AG10803 (cell line): ENCODE measurements at places on chromosomes 11 and 22.

DNA sequence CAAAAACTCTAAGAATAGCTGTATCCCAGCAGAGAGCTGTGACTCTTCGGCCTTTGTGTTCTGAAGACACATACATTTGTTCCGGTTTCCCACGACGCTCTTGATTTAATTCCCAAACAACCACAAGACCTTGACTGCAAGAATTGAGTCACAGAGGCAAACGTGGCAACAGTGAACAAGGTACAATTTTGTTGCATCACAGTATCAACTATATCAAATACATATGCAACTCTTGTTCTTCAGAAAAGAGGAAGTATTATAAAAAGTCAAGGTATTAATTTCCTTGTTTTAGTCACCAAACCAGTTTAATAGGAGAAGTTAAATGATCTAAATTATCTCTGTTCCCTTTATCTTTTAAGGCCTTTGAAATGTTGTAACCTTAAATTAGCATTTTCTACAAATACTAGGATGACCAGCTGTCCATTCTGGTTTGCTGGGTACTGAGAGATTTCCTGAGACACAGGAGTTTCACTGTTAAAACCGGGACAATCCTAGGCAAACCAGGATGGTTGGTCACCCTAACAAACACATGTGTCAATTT, 11.1 kb downstream of the HPS5 start:
- peak; percentile 68 for DNase-seq

- no peak for DNase-seq
These were observed 104.3 kb upstream of the LDLRAD3 start for GRCh38 chr11:35839368-35840161.

DNA sequence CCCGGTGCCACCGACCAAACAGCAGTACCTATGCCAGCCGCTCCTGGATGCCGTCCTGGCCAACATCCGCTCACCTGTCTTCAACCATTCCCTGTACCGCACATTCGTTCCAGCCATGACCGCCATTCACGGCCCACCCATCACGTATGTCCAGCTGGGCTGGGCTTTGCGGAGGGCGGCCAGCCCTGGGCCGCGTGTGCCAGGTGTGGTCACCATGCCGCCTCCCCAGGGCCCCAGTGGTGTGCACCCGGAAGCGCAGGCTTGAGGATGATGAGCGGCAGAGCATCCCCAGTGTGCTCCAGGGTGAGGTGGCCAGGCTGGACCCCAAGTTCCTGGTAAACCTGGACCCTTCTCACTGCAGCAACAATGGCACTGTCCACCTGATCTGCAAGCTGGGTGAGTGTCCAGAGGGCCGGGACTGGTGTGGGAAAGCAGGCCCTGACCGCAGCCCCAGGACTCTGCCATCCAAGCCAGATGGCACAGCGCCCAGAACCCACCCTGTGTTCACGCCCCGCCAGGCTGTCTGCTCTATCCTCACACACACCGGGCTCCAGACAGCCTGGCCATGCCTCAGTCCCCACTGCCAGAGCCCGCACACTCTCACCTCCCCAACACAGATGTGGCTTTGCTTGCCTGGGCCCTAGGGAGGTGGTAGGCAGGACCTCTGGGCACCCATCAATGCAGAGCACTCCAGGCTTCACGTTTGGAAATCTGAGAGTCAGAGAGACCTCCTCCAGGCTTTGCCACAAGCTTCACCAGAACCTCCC, 77.6 kb downstream of the MED15 start:
- DNase-seq: no peak

DNA sequence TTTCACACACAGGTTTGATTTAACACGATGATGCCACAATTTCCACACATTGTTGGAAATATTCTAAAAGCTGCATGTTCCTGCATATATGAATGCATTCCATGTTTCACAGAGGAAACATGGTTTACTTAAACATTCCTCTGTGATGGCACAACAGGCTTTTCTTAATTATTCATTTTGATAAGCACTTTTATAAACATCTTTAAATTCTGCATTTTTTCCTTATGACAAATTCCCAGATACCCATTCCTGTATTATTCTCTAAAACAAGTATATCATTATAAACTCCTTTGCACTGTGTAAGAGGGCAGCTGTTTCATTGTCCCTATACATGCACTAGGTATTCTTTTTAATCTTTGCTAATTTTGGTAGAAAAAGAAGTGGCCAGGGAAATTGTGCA, 532.3 kb downstream of the SOX6 start:
- no peak for DNase-seq

DNA sequence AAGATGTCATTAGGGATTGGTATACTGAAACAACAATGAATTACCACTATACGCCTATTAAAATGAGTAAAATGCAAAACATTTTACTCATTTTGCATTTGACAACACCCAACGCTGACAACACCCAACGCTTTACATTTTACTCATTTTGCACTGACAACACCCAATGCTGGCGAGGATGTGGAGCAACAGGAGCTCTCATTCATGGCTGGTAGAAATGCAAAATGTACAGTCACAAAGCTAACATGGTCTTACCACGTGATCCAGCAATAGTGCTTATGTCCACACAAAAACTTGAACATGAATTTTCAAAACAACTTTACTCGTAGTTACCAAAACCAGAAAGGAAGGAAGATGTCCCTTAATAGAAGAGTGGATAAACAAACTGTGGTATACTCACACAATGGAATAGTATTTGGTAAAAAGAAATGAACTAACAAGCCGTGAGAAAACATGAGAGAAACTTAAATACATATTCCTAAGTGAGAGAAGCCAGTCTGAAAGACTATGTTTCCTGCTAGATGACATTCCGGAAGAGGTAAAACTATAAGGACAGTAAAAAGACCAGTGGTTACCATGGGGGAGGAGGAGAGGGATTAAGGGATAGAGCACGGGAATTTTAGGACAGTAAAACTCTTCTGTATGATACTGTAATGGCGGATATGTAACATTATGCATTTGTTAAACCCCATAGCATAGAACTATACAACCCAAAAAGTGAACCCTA, 11.4 kb upstream of the MSANTD2 start:
- no peak for DNase-seq

- peak; percentile 54 for DNase-seq
These were observed 17.3 kb downstream of the TRAF6 start for GRCh38 chr11:36492724-36493304.

DNA sequence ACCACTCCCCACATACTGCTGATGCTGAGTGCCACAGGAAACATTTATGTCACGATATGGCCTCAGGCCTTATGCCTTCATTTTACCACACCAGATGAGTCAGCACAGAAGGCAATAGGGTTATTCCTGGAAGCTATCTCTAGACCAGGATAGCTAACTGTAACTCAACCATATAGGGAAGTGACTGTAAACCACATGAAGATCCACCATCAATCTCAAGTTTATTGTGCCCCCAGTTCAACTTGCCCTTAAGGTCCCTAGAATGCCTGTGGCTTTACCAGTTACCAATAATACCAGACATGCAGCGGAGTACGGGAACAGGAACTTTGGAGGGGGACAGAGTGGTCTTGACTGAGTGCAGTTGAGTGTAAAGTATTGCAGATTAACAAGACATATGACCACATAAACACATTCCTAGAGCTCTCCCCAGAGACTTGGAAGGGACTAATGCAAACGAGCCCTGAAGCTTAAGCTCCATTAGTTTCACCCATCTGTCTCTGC, 180.9 kb downstream of the KIF18A start:
- peak; percentile 95 for DNase-seq

DNA sequence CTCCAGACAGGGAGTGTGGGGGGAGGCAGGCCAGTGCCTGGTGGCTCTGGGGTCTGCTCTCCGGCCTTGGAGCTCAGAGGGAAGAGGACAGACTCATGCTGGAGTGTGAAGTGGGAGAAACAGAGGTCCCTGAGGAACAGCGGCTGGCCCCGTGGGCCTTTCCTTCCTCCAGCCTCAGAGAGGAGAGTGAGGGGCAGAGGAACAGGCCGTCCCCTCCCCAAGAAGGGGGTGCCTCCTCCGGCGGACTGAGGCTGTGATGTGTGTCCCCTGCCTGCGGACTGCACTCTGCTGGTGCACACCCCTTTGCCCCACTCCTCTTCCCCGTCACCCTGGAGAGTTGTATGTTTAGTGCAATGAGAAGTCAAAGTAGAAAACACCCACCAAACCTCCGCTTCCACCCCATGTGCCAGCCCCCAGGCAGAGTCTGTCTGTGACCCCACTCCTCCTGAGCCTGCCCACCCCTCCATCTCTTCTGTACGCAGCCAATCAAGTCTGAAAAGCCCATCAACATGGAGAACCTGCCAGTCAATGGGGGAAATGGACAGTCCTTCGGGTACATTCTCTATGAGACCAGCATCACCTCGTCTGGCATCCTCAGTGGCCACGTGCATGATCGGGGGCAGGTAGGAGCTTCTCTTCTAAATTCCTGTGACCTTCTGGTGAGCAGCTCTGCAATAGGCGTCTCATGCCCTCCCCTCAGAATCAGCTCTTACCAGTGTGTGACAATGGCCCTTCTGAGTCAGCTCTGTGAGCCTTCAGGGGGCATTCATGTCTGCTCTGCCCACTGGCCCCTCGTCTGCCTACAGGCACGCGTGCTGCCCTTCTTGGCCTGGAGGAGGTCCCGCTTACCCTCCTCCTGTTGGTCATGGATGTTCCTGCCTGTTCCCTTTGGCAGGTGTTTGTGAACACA, 39.0 kb downstream of the GLB1L2 start:
- DNase-seq: no peak

DNA sequence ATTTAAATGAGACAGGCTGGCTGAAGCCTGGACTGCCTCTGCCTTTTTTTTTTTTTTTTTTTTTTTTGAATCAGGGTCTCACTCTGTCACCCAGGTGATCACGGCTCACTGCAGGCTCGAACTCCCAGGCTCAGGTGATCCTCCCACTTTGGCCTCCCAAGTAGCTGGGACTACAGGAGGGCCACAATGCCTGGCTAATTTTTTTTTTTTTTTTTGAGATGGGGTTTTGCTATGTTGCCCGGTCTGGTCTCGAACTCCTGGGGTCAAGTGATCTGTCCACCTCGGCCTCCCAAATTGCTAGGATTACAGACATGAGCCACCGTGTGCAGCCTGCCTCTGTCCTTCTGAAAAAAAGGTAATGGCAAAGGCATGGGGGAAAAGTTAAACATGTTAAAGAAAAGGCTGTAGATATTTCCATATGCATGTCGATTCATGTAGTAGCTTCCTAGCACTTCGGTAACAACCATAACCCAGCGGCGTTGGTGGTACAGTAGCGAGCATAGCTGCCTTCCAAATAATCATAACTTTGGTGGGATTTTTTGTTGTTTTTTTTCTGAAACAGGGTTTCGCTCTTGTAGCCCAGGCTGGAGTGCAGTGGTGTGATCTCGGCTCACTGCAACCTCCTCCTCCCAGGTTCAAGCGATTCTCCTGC, 48.8 kb downstream of the MCHR1 start:
- DNase-seq: no peak

- DNase-seq: peak; percentile 36
These were observed 103.5 kb downstream of the DDX10 start for GRCh38 chr11:108768370-108768769.

DNA sequence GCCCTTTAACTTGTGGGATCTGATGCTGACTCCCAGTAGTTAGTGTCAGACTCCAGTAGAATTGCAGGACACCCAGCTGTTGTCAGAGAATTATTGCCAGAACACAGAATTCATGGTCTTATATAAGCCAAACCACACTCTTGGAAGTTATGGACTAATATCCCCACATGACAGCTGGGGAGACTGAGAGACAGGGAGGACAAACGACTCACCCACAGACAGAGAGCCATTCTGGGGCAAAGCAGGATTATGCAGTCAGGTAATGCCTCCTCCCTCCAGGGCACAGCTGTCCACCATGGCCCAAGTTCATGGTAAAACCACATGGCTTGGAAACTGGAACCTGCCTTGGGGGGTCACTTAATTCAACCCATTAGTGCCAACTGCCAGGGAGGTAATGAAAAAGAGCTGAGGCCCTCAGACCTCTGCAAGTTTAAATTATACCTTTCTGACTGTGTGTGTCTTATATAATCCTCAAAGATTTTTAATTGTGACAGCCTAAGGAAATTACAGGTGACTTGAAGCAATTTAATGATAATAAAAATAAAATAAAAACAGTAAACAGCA, 299.5 kb downstream of the BUD13 start:
- no peak for DNase-seq

- DNase-seq: no peak
These were observed 36.0 kb downstream of the ZBTB44 start for GRCh38 chr11:130278745-130279144.

- no peak for DNase-seq
These were observed 10.1 kb upstream of the SCN2B start for GRCh38 chr11:118186346-118187107.

- DNase-seq: no peak
These were observed 67.1 kb downstream of the GRIK4 start for GRCh38 chr11:120578596-120579154.

DNA sequence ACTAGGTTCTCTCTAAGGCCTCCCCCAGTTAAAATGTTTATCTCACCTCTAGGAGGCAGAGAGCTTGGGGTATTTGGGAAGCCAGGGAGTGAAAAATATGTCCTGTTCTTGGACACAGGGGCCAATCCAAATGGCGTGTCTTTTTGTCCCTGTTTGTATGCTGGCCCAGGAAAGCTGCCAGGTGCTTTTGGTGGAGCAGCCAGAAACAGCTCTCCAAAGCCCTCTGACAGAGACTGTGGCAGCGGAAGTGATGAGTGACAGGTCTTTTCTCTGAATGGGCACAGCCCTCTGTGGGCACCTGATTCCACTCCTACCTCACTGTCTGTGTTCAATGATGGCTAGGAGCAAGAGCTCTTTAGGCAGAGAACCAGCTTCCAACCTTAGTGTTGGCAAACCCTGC, 106.4 kb upstream of the KIRREL3 start:
- no peak for DNase-seq

DNA sequence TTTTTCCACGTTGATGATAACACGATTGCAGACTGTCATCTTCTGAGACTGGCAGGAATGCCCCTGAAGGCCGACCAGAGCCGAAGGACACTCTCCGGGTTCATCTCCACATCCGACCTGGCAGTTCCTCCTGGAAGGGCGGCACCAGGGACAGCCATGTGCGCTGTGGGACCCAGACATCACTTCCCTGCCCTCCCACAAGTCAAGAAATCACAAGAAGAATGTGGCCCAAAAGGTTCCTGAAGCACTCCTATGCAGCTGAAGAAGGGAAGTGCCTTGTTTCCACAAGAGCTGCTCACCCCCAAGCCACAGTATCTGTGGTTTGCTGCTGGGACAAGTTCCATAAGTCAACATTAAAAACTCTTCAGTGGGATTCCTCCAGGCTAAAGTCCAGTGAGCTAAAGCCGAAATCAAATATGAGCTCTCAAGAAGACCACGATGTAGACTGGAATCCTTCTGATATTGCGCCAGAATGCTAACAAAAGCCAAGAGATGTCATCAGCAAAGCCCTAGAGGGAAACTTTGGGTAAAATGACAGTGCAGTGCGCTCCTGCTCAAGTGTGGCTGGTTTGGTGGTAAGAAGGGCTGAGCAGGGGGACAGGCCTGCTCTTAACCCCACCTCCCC, 21.2 kb downstream of the PACSIN2 start:
- peak; percentile 87 for DNase-seq
